ENCODE measurements at places on chromosomes 7 and 10.
A peak's percentile ranks its signal among the peaks of the same experiment; 100 is the strongest.

- no peak for DNase-seq
Measured at GRCh38 chr7:133372337-133372736, 119.5 kb downstream of the EXOC4 start.

- DNase-seq = peak; percentile 41
Measured at GRCh38 chr7:519484-520390, at the start of gene PDGFA. PDGFA (minus strand) TSS chr7:519846; CDS start chr7:519001, 845 bp downstream.

DNA sequence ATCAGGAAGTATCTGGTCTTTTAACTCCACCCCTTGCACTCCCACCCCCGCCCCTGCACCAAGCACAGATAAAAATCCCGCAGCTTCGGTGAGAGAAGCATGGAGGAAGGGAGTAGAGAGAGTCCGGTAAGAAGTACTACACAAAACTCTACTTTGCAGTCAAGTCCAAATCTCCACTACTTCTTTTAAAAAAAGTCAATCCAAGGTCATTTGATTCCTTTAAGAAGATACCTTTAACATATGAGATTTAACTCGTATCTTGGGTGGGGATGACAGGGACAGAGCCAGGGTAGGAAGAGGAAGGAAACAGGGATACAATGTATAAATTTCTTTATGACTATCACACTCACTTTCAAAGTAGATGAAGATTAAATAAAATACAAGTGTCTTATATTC lies 132.1 kb downstream of the NRBF2 start:
- no peak for DNase-seq

- no peak for DNase-seq
Measured at GRCh38 chr7:154440651-154441050, 388.5 kb downstream of the DPP6 start.

- no peak for DNase-seq
Measured at GRCh38 chr7:31850601-31851000, 163.6 kb downstream of the PPP1R17 start.

- no peak for DNase-seq
Measured at GRCh38 chr10:4838743-4839142, 12.7 kb downstream of the AKR1E2 start.

- no peak for DNase-seq
Measured at GRCh38 chr7:30923774-30924413, 12.2 kb downstream of the AQP1 start.

DNA sequence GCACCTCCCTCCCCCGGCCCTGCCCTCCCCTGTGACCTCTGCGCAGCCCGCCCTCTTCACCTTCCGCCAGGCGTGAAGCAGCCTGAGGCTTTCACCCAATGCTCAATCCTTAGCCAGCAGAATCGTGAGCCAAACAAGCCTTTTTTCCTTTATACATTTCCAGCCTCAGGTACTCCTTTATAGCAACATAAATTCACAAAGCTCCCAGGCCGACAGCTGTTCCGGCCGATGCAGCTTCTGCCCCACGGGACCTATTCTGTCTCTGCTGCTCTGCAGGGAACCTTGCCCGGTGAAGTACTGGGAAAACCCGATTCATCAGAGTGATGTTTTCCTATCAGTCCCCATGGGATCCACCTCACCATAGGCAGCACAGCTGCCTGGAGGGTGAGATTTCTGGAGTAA lies 87.4 kb downstream of the CHST15 start:
- peak; percentile 24 for DNase-seq

GRCh38 chr10:72728462-72728861 lies 36.5 kb downstream of the MCU start:
- no peak for DNase-seq
